ENCODE measurements at places on chromosomes 7 and 10. TPM values are rescaled to one million over a fixed set of nuclear protein-coding genes. Genes with fewer than 3 reads are reported as not detected.

The NPC1L1 gene
- 0.23 TPM for total RNA-seq

The AOAH gene
- total RNA-seq, result 0.51 TPM

The DENND2A gene
- 27.6 TPM for total RNA-seq

The HECW1 gene
- not detected for total RNA-seq

The SEPTIN14 gene
- total RNA-seq, result not detected

The NUDT13 gene
- total RNA-seq, result 3.6 TPM

The NEUROG3 gene
- total RNA-seq, result not detected

The PPP1R3A gene
- total RNA-seq, result not detected

The RSPH10B gene
- 0.23 TPM for total RNA-seq

The PVRIG gene
- total RNA-seq, result not detected
